ENCODE measurements at places on chromosomes 6 and 20.

GRCh38 chr20:41657655-41658054 lies 39.5 kb upstream of the CHD6 start:
- DNase-seq = no peak

DNA sequence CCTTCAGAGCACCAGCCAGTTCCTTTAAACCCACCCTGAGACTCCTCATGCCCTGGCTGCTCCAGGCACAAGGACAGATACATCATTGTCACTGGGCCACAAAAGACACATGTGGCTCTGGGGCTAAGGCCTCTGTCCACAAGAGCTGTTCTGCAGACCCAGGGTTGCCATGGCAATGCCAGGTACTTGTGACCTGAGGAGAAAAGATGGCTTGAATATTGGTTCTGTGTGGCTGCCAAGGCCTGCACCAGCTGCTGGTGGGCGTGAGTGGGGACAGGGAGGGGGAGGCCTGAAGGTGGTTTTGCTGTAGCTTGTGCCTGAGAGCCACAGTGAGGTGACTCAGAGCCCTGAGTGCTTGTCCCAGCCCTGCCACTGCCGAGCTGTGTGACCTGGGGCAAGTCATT lies 31.8 kb downstream of the SAYSD1 start:
- DNase-seq = no peak

- DNase-seq = no peak
These were observed 104.2 kb downstream of the AGPAT4 start for GRCh38 chr6:161169696-161170095.

DNA sequence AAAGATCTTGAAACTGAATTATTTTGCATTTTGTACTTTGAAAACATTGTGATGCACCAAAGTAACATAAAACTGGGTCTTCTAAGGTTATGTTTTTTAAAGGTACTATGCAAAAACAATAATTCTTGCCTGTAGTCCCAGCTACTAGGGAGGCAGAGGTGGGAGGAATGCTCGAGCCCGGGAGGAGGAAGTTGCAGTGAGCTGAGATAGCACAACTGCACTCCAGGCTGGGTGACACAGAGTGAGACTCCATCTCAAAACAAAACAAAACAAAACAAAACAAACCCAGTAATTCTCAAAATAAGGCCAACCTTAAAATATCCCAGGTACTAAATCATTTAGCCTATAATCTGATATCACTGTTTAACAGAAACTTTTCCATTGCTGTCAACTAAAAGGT lies 269.6 kb downstream of the KHDC1L start:
- no peak for DNase-seq

DNA sequence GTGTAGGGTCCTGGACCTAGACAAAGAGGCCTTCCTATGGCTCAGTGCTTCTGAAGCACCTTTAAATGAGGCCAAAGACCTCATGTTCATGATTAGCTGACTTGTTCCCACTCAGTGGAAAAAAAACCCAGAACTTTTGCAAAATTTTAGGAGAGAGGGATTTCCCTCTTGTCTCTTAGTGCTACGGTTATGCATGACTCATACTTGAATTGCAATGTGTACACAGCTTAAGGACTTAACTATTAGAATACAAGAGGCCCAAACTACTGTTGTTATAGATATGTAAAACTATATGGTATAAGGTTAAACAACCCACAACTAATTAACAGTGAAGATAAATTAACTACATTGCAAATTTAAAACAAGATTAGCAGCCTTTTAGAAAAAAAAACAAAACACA lies 32.3 kb upstream of the HLA-A start:
- DNase-seq = no peak

GRCh38 chr6:136501514-136501913 lies 48.7 kb downstream of the MAP7 start:
- no peak for DNase-seq

DNA sequence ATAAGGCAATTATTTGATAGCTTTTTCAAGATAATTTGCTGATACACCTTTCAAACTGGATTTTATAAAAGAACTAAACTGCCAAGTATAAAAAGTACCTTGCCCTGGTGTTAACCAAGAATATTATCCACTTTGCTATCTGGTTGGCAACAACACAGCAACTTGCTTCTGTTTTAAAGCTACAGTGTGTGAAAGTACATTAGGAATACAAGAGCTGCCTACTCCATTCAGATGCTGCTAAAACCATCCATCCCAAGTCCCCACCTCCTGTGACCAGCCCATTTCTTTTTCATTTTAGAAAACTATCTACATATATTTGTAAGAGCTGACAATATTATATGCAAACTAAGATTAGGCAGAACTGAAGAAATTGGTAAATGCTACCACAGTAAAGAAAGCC lies 12.8 kb downstream of the CLDN20 start:
- DNase-seq = no peak

DNA sequence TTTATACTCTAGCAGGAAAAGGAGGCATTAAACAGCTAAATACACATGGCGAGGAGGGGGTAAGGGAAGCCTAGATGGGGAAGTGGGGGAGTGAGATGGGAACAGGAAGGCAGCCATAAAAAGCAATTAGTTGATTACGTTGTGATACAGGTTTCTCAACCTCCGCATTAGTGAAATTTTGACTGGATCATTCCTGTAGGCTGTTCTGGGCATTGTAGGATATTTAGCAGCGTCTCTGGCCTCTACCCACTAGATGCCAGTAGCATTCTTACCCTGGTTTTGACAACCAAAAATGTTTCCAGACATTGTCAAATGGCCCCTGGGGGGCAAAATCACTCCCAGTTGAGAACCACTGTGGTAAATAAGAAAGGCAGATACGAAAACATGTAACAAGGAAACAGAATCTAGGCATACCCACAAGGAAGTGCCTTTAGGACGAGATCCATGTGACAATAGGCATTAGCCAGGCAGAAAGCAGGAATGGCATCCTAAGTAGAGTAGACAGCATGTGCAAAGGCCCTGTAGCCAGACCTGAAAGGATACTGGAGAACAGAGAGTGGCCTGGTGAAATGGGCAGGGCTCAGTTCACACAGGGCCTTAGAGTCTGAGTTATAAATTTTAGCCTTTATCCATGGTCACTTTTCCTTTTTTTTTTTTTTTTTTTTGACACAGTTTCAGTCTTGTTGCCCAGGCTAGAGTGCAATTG lies 25.8 kb upstream of the PTPN1 start:
- no peak for DNase-seq

Data from activated effector memory CD4-positive, alpha-beta T cell treated with anti-CD3 and anti-CD28 coated beads, Interleukin-2, amount 50 U/mL, for 16 hours (primary cell).